Lung microvascular endothelial cell (primary cell): ENCODE measurements at places on chromosomes 2 and 18.
A peak's percentile ranks its signal among the peaks of the same experiment; 100 is the strongest.

DNA sequence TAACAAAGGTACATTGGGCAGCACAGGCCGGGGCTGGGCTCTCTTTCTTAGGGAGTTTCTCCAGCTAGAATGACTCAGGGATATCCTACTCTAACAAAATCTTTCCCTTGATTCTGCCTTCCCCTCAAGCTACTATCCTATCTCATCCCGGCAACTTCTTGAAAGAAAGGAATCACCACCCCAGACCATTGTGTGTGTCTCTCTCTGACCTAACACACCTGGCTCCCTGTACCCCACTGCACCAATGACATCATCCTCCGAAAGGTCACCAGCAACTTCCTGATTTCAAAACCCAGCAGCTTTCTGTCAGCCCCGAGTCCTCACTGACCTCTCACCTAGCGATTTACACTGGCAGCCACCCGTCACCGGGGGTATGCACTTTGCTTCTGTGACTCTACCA is 72.1 kb upstream of the MAP4K4 start:
- no peak for DNase-seq

- DNase-seq, result no peak
Measured at GRCh38 chr2:134489732-134490384, 228.9 kb downstream of the TMEM163 start.

DNA sequence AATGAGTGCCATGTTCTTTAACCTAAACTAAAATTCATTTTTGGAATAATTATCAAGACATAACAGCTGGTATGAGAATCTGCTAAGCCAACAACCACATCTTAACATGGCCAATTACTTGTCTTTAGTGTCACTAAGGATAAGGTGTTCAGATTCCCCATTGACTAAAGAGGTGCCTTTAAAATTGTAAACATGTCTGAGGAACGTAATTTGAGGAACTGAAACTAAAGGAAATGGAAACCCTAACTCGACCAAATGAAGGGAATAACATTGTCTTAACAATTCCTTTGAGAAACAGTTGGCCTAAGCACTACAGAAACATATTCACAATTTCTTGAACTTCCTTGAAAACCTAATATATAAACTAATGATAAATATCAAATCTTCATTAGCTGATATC is 355.4 kb upstream of the GULP1 start:
- no peak for DNase-seq

DNA sequence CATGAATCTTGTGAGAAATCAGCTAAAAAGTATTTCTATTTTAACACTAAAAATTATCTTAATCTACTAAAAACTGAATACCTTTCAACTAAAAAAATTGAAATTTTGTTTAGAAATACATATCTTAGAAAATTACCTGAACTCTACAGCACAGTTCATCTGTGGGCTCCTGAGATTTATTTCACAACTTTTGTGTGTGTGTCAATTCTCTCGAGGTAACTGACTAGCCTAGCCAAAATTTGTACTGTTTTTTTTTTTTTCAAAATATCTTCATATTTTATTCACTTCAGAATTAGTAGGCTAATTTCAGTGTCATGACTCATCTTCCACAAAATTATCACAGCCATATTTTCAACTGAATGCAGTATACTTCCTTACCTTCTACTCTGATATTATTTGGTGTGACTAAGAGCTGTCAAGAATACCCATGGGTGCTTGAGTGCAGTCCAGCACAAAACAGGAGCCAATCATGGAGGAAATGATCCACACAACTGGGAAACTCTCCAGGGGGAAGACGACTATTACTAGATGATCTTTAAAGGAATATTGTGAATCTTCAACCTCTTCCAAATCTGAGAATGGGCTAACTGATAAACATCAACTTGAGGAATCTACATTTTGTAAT is 174.6 kb downstream of the ZNF385B start:
- no peak for DNase-seq

DNA sequence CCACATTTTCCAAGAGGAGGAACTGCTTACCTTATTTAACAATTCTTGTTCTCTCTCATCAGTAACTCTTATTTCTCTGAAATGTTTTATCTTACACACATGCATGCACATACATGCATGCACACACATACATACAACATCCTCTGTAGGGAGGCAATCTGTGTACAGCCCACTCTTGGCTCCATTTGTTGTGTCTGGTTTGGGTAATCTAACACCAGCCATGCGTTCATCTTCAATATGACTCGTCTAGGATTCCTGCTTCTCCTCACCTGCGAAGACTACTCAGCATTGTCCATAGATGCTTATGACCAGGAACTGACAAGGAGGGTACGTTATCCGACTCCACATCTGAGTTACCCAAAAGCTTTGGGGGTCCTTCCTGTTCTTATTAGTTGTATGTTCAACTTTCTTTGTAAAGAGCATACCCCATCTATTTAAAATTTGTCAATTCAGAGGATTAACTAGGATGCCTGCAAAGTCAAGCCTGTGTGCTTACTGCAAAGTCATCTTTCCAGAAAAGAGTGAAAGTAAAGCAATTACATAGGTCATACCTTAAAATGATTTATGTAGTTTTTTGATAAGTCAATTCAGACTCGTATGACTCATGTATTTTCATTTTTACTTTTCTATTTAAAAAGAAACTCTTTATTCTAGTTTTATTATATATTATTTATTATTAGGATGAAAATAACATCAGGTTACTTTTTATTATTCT is 18.2 kb downstream of the LYPD6B start:
- DNase-seq, result no peak

DNA sequence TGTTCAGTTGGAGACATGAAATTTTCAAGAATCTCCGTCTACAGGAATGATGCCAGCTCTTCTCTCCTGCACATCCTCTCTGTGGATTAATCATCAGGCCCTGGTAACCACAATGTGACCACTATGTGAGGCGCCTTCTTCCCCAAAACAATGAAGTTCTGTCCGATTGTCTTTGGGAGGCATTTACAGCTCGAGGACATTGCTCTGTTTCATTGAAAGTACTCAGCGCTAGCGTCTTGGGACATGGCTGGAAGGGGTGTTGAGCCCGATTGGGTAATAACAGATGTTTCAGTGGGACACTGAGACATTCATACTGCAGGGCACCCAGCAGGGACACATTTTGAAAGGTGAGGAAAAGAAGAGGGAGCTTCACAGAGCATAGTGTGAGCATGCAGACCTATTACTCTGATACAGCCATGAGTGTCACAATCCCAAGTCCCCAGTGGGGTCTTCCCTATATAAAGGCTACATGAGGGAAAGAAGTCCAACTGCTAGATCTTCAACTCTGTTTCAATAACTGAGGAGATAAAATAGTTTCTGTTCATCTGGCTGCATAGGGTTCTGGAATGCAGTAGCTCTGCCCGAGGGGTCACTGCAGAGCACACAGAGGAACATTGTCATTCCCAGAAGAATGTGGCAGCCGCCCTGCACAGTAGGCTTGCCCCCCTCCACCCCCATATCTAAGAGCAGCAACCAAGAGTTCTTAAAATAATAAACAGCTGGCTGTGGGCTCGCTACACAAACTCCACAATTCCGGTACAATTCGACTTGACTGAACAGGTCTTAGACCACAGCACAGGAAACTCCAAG is 237.3 kb downstream of the OSR1 start:
- peak; percentile 60 for DNase-seq

GRCh38 chr2:85710687-85711577 is 16.8 kb downstream of the GNLY start:
- DNase-seq, result peak; percentile 77

DNA sequence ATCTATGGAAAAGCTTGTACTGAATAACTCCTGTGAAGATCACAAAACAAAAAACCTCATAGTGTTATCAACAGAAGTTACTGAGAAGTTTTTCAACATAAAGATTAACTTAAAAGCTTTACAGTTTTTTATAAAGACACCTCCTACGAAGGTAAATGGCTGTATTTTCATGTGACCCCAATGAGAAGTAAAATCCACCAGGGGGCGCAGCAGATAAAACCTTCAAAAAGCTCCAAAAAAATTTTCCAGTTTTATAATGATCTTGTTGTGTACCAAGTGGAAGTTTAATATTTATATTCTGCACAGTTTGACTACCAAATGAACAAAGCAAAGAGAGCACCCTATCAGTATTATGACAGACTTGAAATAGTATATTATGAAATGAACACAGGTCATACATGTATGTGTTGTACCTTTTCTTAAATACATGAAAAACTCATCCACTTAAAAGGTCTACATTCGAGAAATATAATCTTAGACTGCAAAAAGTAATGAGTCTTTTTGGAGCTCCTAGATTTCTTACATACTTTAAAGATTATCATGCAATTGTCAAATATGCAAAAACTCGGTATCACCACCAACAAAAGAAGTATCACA is 38.5 kb downstream of the PNO1 start:
- peak; percentile 78 for DNase-seq

DNA sequence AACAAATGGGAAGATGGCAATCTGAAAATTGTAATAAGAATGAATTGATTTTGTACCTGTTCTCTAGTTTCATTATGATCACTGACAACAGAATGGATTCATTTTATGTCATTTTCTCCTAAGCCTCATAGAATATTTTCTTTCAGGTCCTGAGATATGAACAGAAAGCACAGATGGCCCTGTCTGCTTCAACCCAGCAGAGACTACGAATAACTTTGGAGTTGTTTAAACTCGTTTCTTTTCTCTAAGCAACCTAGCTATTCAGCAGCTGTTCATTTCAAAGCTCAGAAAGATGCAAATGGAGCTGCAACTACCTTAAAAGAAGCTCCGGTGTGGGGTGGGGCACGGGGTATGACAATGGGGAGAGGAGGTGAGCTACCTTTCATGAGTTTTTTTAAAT is 124.9 kb downstream of the ALK start:
- no peak for DNase-seq

DNA sequence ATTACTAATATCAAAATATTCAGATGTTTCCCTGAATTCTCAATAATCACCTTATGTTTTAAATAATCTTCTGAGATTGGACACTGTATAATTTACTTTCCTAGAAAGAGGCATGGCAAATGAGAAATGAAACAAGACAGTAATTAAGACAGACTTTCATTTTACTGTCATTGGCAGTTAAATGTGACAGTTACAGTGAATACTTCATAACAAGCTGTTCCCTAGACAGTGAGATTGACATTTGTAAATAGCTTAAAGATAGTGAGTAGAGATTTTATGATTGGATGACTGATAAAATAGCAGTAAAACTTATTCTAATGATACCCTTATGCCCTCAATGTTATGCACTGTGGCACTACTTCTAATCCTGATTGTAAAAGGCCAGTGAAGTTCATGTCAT is 524.9 kb upstream of the TMEFF2 start:
- DNase-seq, result no peak

- no peak for DNase-seq
Measured at GRCh38 chr18:9885170-9886004, at the start of gene TXNDC2. Gene TXNDC2 (plus strand): TSS chr18:9885973. CDS start chr18:9886681, 708 bp downstream.

DNA sequence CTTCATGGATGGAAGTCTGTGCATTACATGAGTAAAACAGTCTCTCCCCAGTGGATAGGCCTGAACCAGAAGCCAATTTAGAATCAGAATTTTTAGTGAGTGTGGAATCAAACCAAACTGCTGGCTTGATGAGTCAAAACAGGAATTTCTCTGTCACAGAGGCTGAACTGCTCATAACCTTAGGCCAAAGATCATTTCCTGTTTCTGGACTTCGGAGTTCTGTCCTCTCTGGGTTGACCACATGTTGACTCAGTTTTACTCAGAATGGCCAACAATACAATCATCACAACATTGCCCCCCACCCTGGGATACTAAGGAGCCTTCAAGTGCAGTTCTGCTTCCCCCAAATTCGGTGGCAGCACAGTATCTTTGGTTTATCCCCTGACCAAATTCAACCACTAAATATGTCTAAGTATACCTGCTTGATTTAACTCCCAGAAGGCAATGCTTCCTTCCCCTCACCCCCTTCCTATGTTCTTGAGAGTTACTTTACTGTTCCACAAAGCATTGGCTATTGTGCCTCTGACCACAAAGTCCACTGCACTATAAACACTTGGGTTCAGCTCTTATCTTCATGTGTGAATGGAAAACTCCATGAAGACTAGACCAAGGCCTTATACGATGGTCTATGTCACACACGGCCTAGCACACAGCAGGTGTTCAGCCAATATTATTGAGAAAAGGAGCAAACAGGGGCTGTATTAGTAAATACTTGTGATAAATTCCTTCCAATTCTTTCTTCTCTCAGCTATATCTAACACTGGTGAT is 67.8 kb downstream of the NXPH2 start:
- DNase-seq, result peak; percentile 15

GRCh38 chr2:65417509-65418085 is 14.8 kb downstream of the SPRED2 start:
- no peak for DNase-seq

- no peak for DNase-seq
Measured at GRCh38 chr18:21653361-21653760, 41.2 kb downstream of the SNRPD1 start.

DNA sequence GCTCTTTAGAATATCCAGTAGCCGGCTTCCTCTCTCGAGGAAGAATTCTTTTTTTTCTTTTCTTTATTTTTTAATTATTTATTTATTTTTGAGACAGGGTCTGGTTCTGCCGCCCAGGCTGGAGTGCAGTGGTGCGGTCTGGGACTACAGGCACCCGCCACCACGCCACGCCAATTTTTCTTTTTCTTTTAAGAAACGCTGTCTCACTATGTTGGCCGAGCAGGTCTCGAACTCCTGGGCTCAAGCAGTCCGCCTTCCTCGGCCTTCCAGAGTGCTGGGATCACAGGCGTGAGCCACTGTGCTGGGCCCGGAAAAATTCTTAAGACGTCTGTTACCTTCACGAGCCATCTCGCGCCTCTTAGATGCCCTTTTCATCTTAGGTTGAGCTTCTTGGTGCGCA is 931 bp upstream of the TMEM131 start:
- DNase-seq, result no peak

GRCh38 chr18:44579028-44579702 is 101.5 kb upstream of the SETBP1 start:
- peak; percentile 29 for DNase-seq

DNA sequence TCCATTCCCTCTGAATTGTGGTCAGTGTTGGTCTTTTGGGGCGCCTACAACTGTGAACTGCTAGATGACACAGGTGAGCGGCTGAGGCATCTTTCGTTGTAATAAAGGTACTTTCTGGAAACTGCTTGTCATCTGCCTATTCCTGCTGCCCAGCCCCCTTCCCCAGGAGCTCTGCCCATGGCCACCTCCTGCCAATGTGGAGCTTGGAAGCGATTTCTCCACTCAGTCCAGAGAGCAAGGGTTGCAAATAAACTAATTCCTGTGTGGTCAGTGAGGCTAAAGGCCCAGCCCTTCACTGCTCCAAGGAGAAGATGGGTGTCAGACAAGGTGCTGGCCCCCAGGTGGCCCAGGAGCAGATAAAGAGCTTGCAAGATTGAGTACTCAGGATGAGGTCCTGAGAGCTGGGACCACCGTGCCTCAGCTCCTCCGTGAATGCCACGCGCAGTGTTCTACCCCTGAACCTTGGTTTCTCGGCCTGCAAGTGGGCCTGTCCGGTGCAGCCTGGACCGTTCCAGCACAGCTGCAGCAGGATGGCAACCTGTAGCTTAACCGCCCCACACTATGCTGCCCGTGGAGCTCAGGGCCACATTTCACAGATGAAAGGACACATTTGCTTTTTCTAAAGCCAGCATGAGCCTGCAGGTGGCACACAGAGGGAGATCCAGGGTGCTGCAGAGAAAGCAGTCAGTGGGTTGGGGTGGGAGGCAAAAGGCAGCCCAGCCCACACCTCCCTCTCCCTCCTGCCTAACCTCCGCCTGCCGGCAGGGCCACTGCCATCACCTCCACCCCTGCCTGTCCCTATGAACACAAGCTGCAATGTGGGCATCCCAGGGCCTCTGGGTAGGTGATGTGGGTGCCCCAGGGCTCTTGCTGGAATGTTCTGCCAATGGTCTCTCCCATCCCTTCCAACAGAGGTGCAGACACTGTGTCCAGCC is 78.7 kb upstream of the OTOF start:
- DNase-seq, result no peak

- peak; percentile 89 for DNase-seq
Measured at GRCh38 chr18:67359873-67360838, 156.4 kb downstream of the DSEL start.
